Type B pancreatic cell (in vitro differentiated cells): ENCODE measurements at places on chromosomes 4 and X. TPM values are rescaled to one million over a fixed set of nuclear protein-coding genes. Genes with fewer than 3 reads are reported as not detected.

- no peaks in the 10 kb centered on the region for H3K4me1 ChIP-seq
- H3K27ac ChIP-seq, result no peak overlapping the region
- no peaks in the 10 kb centered on the region for H3K36me3 ChIP-seq
- H3K4me3 ChIP-seq, result no peak overlapping the region
- H3K27me3 ChIP-seq, result no peaks in the 10 kb centered on the region
Measured at GRCh38 chr4:90996813-90997212, 869.6 kb downstream of the CCSER1 start.

MAGEC1 gene
- total RNA-seq, result not detected in 2 replicates

GRCh38 chrX:132227383-132228112 is 8.3 kb upstream of the RAP2C start:
- peaks cover 7% of the 10 kb centered on the region for H3K36me3 ChIP-seq
- DNase-seq, result no peak
- no peaks in the 10 kb centered on the region for H3K27me3 ChIP-seq
- H3K27ac ChIP-seq, result peak overlapping the region; percentile 76
- H3K4me3 ChIP-seq, result peak overlapping the region; percentile 6
- peaks cover 8% of the 10 kb centered on the region for H3K4me1 ChIP-seq

ZNF280C gene
- 6.4 and 13.2 TPM in 2 replicates for total RNA-seq

DNA sequence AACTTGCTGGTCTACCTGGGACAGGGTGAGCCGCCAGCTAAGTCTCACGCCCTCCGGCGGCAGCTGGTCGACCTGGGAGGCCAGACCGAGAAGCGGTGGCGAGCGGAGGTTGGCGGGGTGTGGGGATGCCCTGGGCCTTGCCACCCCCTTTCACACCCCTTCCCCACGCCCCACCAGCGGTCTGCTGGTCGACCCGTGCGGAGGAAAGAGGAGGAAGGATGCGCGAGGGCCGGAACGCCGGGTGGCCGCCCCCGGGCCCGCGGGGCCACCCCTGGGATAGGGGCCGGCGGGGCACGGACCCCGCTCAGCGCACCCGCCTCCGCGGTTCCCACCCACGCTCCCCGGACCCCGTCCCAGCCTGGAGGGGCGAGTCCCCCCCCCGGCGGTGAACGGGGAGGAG is 28.3 kb upstream of the DCAF12L1 start:
- H3K27ac ChIP-seq, result no peak overlapping the region
- H3K27me3 ChIP-seq, result no peaks in the 10 kb centered on the region
- H3K36me3 ChIP-seq, result no peaks in the 10 kb centered on the region
- peak; percentile 67 for DNase-seq
- H3K4me3 ChIP-seq, result no peak overlapping the region
- no peaks in the 10 kb centered on the region for H3K4me1 ChIP-seq

GRCh38 chr4:107034091-107034995 is 1.8 kb downstream of the DKK2 start:
- peak; percentile 74 for DNase-seq
- peak overlapping the region; percentile 28 for H3K27ac ChIP-seq
- H3K36me3 ChIP-seq, result no peaks in the 10 kb centered on the region
- H3K27me3 ChIP-seq, result peaks cover 78% of the 10 kb centered on the region
- peaks cover 30% of the 10 kb centered on the region for H3K4me1 ChIP-seq

- DNase-seq, result no peak
- H3K27ac ChIP-seq, result peak overlapping the region; percentile 68
- no peaks in the 10 kb centered on the region for H3K36me3 ChIP-seq
- H3K27me3 ChIP-seq, result no peaks in the 10 kb centered on the region
Measured at GRCh38 chrX:102934624-102935023, 2.4 kb upstream of the RAB40AL start.

L1CAM gene
- total RNA-seq, result 2.9 and 12.6 TPM in 2 replicates

NAA11 gene
- not detected in 2 replicates for total RNA-seq

- peaks cover 9% of the 10 kb centered on the region for H3K4me1 ChIP-seq
- H3K4me3 ChIP-seq, result no peak overlapping the region
- H3K36me3 ChIP-seq, result no peaks in the 10 kb centered on the region
- H3K27me3 ChIP-seq, result peaks cover 2% of the 10 kb centered on the region
- no peak for DNase-seq
- H3K27ac ChIP-seq, result no peak overlapping the region
Measured at GRCh38 chr4:93072292-93072691, 756.3 kb upstream of the ATOH1 start.

- no peaks in the 10 kb centered on the region for H3K27me3 ChIP-seq
- no peak overlapping the region for H3K27ac ChIP-seq
- no peaks in the 10 kb centered on the region for H3K36me3 ChIP-seq
- no peak for DNase-seq
Measured at GRCh38 chr4:3073158-3074077, 920 bp downstream of the HTT-AS start.

GYG2 gene
- 19.7 and 49.2 TPM in 2 replicates for total RNA-seq

GRCh38 chr4:83599183-83599582 is 63.3 kb downstream of the GPAT3 start:
- peaks cover 5% of the 10 kb centered on the region for H3K4me1 ChIP-seq
- no peak overlapping the region for H3K4me3 ChIP-seq
- no peak for DNase-seq

CCDC110 gene
- total RNA-seq, result 0.21 and 0.94 TPM in 2 replicates

WAS gene
- 0.62 and 0.82 TPM in 2 replicates for total RNA-seq

RWDD4 gene
- total RNA-seq, result 20.5 and 23.6 TPM in 2 replicates

- no peaks in the 10 kb centered on the region for H3K36me3 ChIP-seq
- H3K27me3 ChIP-seq, result no peaks in the 10 kb centered on the region
- no peak for DNase-seq
- no peak overlapping the region for H3K4me3 ChIP-seq
Measured at GRCh38 chr4:8200302-8200975, 1.3 kb downstream of the SH3TC1 start.

GRCh38 chr4:87002682-87003043 is 67.9 kb downstream of the AFF1 start:
- peaks cover 37% of the 10 kb centered on the region for H3K4me1 ChIP-seq
- H3K4me3 ChIP-seq, result no peak overlapping the region
- no peaks in the 10 kb centered on the region for H3K36me3 ChIP-seq
- no peak for DNase-seq
- no peak overlapping the region for H3K27ac ChIP-seq

DNA sequence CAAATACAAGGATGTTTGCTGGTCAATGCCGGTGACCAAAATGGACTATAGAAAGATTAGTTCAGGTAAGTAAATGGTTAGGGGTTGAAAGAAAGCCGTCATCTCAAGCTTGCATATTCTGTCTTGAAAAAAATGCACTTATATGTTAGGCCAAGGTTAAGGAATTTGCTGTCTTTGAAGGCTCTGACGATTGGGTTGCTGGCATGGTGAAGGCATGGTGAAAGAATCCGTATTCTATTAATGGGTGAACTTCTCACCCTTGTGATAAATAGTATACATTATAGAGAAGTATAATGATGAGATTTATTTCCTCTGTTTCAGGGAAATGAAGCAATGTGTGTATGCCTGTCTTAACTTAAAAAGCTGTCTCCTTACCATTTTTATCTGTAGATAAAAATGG is 132.6 kb downstream of the ADGRL3 start:
- no peaks in the 10 kb centered on the region for H3K27me3 ChIP-seq
- DNase-seq, result no peak
- peaks cover 7% of the 10 kb centered on the region for H3K36me3 ChIP-seq
- no peak overlapping the region for H3K4me3 ChIP-seq
- no peak overlapping the region for H3K27ac ChIP-seq

SYP gene
- total RNA-seq, result 13.6 and 14.8 TPM in 2 replicates

DNA sequence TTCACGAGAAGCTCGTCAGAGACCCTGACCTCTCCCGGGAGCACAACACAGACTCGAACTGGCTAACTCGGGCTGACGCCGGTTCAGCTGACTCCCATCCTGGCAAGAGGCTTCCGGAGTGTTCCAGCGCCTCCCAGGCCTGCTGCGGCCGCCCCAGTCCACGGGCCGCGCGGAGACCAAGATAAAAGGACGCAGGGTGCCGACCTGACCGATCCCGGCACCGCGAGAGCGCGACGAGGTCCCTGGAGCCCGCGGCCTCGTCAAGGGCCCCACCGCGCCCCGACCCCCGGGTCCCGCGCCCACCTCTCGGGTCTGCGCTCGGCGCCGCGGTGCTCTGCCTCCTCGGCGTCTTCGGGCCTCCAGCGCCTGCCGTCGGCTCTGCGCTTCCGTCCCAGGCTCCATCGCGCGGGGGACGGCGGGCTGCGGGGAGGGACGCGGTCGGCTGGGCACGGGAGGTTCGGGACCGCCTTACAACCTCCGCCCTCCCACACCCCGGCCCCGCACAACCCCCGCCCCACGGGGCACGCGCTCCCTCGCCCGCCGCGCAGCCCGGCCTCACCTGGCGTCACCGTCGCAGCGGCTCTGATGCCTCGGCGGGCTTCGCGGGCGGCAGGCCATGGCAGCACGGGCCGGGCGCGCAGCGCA is 426 bp downstream of the SLBP start:
- peaks cover 24% of the 10 kb centered on the region for H3K4me1 ChIP-seq
- no peaks in the 10 kb centered on the region for H3K27me3 ChIP-seq
- DNase-seq, result no peak
- H3K27ac ChIP-seq, result peak overlapping the region; percentile 97
- H3K36me3 ChIP-seq, result peaks cover 21% of the 10 kb centered on the region

DNA sequence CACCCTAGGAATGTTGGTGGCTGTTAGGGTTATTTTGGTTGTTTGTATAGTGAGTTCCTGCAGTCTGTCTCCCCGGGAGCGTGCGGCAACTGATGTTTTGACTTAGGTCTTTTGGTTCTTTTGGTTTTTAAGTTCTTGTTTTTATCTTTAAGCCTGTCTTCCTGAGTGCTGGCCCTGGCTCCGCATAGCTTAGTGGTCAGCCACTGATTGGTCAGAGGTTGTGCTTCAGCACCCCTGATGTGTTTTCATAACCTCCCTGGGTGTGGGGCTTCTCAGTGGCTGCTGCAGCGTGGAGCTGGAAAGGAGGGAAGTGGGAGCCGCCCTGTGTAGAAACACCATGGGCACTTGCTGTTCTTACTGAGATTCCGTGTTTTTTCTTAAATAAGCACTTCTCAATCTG is 5.1 kb downstream of the PIGG start:
- H3K4me3 ChIP-seq, result no peak overlapping the region
- no peaks in the 10 kb centered on the region for H3K27me3 ChIP-seq
- no peak for DNase-seq
- H3K36me3 ChIP-seq, result peaks cover 28% of the 10 kb centered on the region
